HAP-1 (cell line): ENCODE measurements at places on chromosomes 11 and 22.

DNA sequence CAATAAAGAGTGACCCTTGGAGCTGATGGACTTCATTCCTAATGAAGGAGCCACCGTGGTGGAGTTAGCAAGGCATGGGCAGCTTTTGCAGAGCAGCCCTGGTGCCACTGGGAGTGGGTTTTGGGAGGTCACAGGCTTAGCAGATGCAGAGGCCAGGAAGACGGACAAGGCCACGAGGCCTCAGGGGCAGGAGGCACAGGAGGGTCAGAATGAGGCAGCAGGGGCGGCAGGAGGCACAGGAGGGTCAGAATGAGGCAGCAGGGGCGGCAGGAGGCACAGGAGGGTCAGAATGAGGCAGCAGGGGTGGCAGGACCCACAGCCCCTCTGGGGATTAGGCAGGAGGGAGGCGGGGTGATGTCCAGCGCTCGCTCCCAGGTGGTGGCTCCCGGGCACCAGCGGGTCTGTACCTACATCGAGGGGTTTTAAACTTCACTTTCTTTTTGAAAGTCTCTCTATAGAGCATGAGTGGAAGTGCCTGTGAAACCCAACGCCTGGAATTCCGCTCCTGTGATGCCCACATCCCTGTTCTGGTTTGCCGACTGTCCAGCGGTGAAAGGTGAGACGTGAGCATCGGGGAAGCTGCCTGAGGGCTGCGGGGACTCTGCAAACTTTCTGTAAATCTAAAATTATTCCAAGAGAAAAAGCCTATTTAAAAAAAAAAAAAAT is 521.6 kb downstream of the BRD1 start:
- no peak for DNase-seq

DNA sequence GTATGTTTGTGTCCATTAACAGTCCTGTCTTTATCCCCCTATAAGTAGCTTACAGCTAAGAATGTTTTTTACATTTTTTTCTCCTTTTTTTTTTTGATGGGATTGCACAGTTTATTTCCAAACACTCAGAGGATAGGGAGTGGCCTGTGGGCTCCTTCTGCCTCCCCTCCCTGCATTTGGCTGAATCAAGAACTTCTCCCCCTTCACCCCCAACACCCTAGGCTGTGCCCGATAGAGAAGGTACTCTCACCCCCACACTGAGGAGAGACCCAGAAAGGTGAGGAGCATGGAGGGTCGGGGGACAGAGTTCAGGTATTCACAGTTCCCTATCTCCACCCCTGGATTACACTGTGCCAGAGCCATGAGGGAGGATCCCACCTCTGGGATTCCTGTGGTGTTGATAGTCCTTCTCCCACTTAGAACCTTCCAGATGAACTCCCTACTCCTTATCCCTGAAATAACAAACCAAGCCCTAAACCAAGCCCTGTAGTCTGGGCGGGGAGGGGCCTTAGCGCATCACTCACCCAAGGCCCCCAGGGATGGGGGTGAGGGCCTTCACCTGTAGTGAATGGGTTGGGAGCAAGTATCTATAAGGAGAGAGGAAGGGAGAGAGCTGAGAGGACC is 97.1 kb downstream of the ADAMTS15 start:
- no peak for DNase-seq

- no peak for DNase-seq
These were observed 9.5 kb downstream of the KCTD17 start for GRCh38 chr22:37060801-37061610.

DNA sequence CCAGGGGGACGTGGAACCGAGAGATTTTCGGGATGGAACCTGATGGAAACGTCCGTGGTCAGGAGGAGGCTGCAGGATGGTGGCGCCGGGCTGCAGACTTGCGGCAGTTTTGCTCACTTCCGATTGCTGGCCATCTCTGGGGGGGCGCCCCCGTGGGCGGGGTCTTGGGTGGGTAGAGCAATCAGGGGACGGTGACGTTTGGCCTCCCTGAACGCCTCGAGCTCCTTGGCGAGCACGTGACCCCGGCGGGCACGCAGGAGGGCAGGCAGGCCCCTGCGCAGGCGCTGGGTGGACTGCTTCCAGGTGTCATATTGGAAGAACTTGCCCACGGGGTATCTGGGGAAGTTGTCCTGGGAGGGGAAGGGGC is 6.3 kb downstream of the IGF2 start:
- DNase-seq: no peak

DNA sequence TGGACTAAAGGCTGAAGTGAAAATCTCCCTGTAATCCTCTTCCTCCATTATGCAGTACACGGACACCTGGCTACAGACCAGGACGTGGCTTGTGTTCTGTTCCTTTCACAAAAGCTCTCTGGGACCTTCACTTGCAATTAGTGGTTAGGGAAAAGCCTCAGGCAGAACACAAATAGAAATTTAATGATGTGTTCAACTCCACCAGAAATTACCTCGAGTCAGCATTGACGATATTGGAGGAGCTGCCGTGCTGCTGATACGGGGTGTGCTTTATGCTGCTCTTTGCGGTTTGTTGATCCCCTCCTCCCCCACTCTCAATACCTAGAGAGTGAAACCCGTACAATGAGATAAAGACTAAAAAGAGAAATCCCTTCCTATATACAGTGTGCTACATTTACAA is 48.9 kb downstream of the POLD3 start:
- DNase-seq: peak; percentile 55

DNA sequence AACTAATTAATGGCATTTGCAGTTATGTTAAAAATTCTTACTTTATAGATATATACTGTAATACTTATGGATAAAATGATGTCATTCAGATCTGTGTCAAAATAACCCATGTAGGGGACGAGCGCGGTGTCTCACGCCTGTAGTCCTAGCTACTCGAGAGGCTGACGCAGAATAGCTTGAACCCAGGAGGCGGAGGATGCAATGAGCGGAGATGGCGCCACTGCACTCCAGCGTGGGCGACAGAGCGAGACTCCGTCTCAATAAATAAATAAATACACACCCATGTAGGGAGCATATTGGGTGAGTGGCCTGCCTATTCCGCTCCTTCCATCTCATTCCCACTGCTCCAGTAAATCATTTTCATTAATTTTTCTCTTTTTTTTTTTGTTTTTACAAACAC is 7.1 kb downstream of the SNU13 start:
- no peak for DNase-seq

GRCh38 chr11:32113200-32113919 is 22.5 kb downstream of the RCN1 start:
- DNase-seq: no peak

DNA sequence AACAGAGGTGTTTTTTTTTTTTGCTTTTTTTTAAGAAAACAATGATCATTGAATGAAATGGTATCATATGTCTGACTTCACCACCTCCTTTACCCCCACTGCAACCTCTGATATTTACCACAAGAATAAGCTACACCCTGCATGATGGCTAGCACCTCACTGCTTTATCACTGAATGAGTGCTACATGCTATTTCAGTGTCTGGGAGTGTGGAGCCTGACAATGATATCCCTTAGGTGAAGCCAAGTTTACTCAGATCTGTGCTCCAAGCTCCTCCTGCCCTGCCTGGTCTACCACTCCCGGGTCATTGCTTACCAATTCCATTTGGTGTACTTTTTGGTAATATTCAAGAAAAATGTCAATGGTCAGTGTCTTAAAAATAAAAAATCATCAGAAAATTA is 21.1 kb downstream of the MMP20 start:
- DNase-seq: no peak

DNA sequence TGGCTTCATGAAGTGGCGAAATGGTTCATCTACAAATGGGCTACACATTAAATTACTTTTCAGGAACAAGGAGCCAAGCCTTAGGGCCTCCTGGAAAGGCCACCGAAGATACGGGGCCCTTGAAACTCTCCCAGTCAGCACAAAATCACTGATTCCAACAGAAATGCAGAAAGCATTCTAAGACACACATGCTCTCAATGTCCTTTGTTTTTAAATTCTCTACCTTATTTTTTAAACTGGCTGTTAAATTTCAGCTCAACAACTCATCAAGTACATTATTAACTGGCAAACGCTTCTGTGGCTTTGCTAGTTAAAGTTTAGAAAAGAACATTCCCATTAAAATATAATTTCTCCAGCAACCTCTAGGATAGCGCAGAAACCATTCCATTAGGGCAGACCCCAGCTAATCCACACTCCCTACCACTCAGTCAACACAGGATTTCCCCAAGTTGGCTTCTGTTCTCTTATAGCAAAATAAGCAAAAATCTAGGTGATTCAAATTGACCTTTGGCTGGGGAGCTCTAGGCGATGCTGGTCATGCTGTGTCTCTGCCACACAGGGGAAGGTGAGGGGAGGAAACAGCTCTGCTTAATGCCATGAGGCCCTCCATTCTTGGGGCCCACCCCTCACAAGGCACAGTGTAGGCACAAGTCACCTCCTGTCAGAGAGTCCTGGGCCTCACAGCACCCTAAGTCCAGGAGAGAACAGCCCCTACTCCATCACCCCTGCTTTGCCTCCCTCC is 47.1 kb downstream of the PLEKHA7 start:
- no peak for DNase-seq

DNA sequence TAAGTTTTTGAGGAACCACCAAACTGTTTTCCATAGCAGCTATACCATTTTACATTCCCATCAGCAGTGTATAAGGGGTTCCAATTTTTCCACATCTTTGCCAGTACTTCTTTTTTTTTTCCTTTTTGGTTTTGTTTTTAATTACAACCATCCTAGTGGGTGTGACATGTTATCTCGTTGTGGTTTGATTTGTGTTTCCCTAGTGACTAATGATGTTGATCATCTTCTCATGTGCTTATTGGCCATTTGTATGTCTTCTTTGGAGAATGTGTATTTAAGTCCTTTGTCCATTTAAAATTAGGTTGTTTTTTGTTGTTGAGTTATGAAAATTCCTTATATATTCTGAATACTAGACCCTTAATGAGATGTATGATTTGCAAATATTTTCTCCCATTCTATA is 59.3 kb downstream of the STIM1 start:
- no peak for DNase-seq

DNA sequence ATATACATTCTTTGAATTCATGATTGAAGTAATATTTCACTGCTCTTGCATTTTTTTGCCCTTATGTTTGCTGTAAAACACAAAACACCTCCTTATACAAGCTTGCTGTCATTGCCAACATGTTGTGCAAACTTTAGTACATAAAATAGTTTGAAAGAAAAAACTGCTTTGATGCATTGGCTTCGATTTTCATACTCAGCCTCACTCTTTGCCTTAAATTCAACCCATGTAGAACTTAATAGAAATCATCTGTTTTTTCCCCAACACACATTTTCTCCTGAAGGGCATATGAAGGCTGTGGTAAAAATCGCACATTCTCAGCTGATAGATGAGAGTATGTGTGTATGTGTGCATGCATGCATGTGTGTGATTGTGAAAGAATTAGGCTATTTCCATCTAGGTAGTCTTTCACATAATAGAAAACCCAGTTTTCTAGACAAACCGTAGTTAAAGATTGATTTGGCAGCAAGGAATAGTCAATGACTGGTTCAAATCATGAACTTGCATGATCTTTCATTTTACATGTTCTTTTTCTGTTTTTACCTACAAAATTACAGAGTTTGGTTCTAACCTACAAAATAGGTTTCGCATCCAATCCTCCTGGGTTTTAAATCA is 72.8 kb upstream of the MTMR2 start:
- no peak for DNase-seq

GRCh38 chr11:67996622-67997474 is 7.0 kb downstream of the UNC93B1 start:
- peak; percentile 96 for DNase-seq

DNA sequence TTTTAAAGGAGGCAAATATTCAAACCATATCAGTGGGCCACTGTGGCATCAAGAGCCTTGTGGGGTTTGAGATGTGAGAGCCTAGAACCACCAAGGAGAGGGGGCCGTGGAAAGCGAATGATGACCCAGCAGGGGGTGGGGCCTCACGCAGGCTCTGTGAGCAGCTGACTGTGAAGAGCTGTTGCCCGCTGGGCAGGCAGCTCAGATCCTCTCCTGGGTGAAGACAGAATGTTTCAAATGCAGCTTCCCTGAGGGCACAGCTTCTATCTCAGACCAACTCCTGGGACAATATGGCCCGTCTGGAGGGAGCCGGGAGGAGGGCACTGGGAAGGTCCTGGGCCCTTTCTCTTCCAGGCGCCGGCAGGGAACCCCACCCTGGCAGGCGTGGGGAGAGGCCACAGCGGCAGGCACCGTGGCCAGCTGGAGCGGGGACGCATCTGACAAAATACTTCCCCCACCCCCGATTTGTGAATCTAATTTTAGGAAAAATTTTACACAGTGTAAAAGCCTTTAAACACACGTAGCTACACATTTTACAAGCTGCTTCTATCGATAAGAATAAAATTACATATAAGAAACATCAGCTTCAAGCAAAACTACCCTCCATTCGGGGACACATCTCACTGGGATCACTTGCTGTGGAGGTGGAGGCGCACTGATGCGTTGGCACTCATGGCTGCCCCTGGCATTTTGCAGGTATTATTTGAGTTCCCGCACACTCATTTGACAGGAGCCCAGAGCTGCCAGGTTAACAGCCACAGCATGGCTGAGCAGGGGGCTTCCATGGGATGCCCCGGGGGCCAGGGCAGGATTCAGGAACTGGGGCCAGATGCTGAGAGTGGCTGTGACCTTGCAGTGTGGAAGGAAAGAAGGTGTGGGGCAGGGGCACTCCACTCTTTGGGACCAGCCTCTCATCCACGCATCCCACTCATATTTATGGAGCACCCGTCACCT is 40.3 kb downstream of the PARVG start:
- no peak for DNase-seq

DNA sequence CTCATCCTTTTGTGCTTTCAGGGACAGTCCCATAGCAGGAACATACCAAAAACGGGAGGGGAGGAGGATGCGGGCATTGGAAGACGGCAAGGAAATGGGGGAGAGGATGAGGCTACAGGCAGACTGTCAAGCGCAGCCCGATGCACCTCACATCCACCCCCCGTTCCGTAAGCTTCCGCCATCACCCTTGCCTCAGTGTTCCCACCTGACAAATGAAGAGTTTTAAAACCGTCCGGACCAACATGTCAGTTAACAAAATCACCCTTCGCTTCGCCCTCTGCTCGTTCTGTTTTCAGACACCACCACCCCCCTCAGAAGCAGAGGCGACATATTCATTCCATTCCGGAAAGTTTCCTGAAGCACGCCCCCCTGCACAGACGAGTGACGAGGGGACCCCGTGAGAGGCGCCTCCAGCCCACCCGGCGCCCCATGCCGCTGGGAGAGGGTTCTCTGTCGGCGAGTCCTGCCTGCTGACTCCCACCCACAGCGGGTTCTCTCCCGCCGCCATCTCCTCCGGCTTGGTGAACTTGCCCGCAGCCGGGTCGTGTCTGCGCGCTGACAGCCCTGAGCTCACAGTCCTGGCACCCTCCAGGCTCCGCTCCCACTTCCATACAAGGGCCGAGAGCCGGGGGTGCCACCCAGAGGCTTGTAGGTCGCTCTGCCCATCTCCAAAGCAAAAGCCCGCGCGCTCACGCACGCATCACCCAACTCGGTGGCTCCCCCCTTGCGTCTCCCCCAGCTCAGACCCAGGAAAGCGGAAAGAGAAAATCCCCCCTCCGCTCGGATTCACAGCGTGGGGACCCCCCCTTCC is 1.5 kb downstream of the IGSF9B start:
- DNase-seq: no peak
